ENCODE measurements at places on chromosomes 11 and 22. TPM values are rescaled to one million over a fixed set of nuclear protein-coding genes. Genes with fewer than 3 reads are reported as not detected.
A peak's percentile ranks its signal among the peaks of the same experiment; 100 is the strongest.

Gene MUC5B
- total RNA-seq = 0.07 TPM

DNA sequence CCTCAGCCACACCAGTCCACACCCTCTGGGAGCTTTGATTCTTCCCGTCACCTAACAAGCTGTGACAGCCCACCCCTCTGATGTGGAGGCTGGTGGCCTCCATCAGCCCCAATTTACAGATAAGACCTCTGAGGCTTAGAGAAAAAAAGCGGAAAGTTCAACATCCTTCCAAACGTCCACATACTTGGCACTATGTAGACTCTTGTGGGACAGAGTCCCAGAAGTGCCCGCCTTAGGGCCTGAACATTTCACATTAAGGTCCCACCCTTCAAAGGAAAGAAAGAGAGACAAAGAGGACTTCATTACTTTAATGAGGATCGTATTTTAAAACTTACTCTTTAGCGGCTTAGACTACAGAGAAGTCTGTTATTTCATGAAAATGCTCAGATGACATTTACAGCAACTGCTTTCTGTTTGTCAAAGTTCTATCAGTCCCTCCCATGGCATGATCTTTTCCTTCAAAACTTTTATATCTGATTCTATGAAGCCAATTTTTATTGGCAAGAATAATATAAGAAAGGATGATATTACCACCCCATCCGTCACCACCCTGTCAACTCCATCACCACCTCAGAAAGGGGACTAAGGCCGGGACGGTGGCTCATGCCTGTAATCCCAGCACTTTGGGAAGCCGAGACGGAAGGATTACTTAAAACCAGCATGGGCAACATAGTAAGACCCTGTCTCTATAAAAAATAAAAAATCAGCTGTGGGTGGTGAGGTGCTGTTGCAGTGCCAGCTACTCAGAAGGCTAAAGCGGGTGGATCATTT, 15.7 kb upstream of the SCGB1A1 start:
- H3K27ac ChIP-seq = peak overlapping the region; percentile 51
- peaks cover 39% of the 10 kb centered on the region for H3K4me1 ChIP-seq
- H3K36me3 ChIP-seq = no peaks in the 10 kb centered on the region
- no peak for DNase-seq
- H3K27me3 ChIP-seq = no peaks in the 10 kb centered on the region

DNA sequence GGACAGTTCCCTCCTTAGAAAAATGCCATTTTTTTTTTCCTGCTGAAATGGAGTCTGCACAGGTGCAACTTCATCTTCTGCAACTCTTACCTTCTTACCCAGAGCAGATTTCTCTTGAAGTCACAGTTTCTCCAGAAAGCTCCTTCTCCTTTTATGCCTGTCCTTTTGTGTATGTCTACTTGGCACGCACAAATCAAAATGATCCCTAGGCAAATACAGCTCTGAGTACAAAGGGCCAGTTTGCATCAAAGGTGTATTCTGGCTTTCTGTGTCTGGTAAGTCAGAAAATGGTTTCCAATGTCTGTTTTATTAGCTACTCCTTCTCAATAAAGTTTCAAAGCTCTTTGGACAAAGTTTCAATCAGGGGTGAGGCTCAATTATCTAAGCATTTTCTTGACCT, 2.5 kb downstream of the CLDN25 start:
- H3K27ac ChIP-seq = peak overlapping the region; percentile 72
- no peak overlapping the region for H3K4me3 ChIP-seq
- DNase-seq = no peak
- no peaks in the 10 kb centered on the region for H3K36me3 ChIP-seq
- H3K27me3 ChIP-seq = no peaks in the 10 kb centered on the region

Gene APOL3
- total RNA-seq = 2.7 TPM

DNA sequence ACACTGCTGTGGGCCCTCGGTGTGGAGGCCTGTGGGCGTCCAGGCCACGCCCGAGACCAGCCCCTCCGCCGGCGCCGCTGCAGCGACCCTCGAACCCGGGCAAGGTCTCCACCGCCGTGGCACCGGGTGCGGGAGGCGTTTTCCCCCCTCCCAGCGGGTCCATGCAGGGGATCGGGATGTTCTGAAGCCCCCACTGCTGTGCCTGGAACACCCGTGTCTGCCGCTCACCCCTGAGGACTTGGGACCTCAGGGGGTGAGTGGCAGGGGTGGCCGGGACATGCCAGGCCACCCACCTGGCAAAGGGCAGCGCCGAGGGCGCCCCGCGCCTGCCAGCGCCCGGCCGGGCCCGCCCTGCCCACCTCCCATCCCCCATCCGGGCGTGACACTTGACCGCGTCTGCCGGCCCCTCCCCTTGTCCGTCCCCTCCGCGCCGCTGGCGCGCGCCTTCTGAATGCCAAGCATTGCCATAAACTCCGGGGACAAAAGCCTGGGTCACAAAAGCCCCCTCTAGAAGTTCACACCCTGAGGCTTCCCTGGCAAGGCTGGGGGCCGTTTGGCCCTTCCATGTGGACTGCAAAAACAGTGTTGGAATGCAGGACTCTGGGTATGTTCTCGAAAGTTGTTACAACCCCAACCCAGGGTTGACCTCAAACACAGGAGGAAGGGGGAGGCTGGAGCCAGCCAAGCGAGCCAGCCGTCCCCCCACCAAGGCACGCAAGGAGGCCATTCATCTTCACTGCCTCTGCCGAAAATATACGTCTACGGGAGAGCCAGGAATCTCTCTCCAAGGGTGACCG, 819 bp upstream of the KCNQ1OT1 start:
- no peak overlapping the region for H3K4me3 ChIP-seq
- H3K36me3 ChIP-seq = no peaks in the 10 kb centered on the region
- peak overlapping the region; percentile 97 for H3K27ac ChIP-seq
- H3K4me1 ChIP-seq = peaks cover 31% of the 10 kb centered on the region
- DNase-seq = peak; percentile 72
- no peaks in the 10 kb centered on the region for H3K27me3 ChIP-seq

Gene FXYD6
- total RNA-seq = 19.5 TPM

DNA sequence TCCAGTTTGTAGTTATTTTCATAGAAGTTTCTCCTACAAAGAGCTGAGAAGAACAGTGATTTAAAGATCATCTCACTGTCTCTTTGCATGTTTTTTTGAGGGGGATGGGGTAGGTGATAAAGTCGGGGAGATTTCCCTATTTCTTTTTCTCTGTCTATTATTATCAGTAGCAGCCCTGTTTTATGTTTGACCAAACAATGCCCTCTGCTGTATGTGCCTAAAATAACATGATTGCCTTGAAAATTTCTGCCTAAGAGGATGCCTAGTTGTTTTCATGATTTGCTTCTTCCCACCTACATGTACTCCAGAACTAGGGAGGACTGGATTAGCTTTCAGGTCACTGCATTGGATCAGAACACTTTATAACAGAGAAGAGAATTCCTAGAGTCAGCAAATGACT, 1330.2 kb downstream of the LRRC4C start:
- H3K36me3 ChIP-seq = no peaks in the 10 kb centered on the region
- no peak overlapping the region for H3K27ac ChIP-seq
- peak; percentile 40 for DNase-seq
- H3K27me3 ChIP-seq = no peaks in the 10 kb centered on the region

DNA sequence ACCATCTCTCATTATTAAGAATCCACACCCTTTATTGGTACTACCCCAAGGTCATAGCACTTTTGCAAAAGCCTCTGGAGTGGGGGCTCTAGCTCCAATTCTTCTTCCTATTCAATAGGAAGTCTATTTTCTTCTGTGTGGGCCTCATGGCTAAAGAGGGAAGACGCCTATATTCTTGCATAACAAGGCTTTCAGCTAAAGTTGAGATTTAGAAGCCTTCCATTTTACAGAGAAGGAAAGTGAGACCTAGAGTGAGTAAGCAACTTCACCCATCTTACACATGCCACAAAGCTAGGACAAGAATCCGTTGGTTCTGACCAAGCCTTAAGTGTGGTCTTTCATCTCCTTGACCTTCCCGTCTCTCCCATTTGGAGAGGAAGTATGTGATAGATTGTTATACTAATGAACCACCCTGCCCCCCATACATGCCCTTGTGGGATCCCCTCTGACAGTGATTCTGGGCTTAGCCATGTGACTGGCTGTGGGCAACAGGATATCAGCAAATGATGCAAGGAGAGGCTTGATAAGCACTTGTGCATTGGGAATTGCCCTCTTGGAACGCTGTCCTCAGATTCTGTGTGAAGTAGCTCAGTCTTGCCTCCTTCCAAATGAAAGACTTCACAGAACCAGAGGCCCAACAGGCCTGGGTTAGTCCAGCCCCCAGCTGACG, 12.3 kb downstream of the BACE1 start:
- DNase-seq = no peak
- no peak overlapping the region for H3K4me3 ChIP-seq
- H3K4me1 ChIP-seq = peaks cover 24% of the 10 kb centered on the region
- no peaks in the 10 kb centered on the region for H3K36me3 ChIP-seq
- no peak overlapping the region for H3K27ac ChIP-seq

GRCh38 chr11:32838505-32839274, 9.0 kb downstream of the PRRG4 start:
- no peak overlapping the region for H3K4me3 ChIP-seq
- H3K27me3 ChIP-seq = no peaks in the 10 kb centered on the region
- no peaks in the 10 kb centered on the region for H3K4me1 ChIP-seq
- peak; percentile 13 for DNase-seq

Gene TEX12
- total RNA-seq = 4.4 TPM

- H3K27ac ChIP-seq = no peak overlapping the region
- no peak overlapping the region for H3K4me3 ChIP-seq
- no peaks in the 10 kb centered on the region for H3K27me3 ChIP-seq
- H3K36me3 ChIP-seq = no peaks in the 10 kb centered on the region
Observed at GRCh38 chr11:60887556-60887955, 18.8 kb downstream of the PRPF19 start.

GRCh38 chr11:89487016-89487415, 4.2 kb downstream of the NOX4 start:
- H3K27ac ChIP-seq = no peak overlapping the region
- DNase-seq = no peak
- peaks cover 7% of the 10 kb centered on the region for H3K4me1 ChIP-seq
- H3K36me3 ChIP-seq = no peaks in the 10 kb centered on the region

- no peaks in the 10 kb centered on the region for H3K27me3 ChIP-seq
- H3K27ac ChIP-seq = no peak overlapping the region
- no peak for DNase-seq
- no peaks in the 10 kb centered on the region for H3K36me3 ChIP-seq
- no peak overlapping the region for H3K4me3 ChIP-seq
- no peaks in the 10 kb centered on the region for H3K4me1 ChIP-seq
Observed at GRCh38 chr11:83613767-83614121, 327.6 kb upstream of the CCDC90B start.

DNA sequence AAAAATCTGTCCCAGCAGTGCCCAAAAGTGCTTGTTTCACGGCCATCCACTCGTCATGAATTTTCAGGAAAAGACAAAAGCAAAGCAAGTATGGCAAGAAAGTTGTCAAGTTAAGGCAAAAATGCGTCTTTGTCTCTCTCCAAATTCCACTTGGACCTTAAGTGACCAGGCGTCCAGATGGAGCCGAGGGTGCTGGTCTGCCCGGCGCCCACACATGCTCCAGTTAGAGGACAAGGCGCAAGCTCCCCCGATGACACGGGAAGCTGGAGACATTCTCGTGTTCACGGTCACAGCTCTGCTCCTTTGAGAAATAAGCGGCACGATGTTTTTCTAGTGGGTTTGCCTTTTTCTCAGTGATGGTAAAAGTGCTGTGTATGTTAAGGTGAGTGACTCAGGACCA, 219.0 kb downstream of the BRD1 start:
- H3K27ac ChIP-seq = no peak overlapping the region
- no peaks in the 10 kb centered on the region for H3K4me1 ChIP-seq
- H3K27me3 ChIP-seq = no peaks in the 10 kb centered on the region
- no peak for DNase-seq
- no peaks in the 10 kb centered on the region for H3K36me3 ChIP-seq

Gene DDB1
- total RNA-seq = 215 TPM

DNA sequence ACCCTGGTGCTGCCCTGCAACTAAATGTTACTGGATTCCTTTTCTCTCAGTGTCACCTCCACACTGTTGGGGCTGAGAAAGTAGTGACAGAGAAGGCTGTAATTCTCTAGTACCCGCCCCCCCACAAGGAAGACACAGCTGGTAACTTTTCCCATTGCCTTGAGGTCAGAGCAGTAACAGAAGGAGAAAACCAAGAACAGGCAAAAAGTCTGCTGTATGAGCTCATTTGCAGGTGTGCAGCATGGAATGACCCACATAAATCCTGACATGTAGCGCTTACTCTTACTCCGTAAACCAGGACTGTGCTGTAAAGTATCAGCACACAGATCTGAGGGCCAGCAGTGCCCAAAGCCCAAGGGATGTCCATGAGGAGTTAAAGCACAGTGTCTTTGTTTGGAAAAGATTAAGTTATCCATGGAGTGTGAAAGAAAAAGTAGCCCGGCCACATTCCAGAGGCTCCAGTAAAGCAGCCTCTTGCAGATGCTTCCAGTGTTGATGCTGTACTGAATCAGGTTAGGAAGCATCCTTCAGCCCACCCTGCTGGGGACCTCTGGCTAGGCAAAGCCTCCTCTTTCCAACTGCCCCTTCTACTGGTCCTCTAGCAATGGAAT, 120.7 kb downstream of the PLEKHA7 start:
- H3K27ac ChIP-seq = peak overlapping the region; percentile 54
- H3K27me3 ChIP-seq = no peaks in the 10 kb centered on the region
- no peak overlapping the region for H3K4me3 ChIP-seq

GRCh38 chr11:118136801-118137200, 15.8 kb downstream of the SCN4B start:
- no peaks in the 10 kb centered on the region for H3K36me3 ChIP-seq
- no peak overlapping the region for H3K4me3 ChIP-seq
- H3K27me3 ChIP-seq = peaks cover 16% of the 10 kb centered on the region
- no peak for DNase-seq
- H3K4me1 ChIP-seq = no peaks in the 10 kb centered on the region

DNA sequence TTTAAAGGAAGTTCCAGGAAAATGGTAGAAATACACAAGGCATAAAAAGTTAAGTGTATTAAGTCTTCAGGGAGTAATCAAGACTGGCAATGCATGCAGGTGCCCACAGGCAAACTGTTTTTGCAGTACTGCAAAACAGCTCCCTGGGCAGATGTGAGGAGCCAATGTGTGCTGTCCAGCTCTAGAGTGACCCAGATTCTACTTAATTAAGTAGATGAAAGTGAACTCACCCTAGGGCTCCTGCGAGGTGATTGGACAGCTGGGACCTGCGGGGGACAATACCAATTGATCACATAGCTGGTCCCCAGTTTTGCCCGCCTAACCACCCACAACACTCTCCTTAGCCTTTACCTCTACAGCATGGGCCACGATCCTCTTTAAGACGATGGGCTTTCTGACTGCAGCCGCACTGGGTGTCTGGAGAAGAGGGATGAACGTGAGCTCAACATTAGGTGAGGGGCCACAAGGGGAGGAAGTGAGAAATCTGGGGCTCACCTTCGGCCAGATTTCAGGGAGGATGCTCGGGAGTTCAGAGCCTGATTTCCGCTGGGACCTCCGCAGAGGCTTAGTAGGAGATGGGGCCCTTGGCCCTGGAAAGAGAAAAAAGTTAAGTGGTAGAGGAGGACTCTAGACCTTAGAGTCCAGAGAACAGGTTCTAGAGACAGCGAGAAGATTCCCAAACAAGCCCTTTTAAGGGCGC, 556 bp downstream of the CDCA5 start:
- H3K27me3 ChIP-seq = no peaks in the 10 kb centered on the region
- H3K4me3 ChIP-seq = peak overlapping the region; percentile 54
- no peaks in the 10 kb centered on the region for H3K36me3 ChIP-seq
- H3K4me1 ChIP-seq = peaks cover 9% of the 10 kb centered on the region
- peak overlapping the region; percentile 97 for H3K27ac ChIP-seq
- no peak for DNase-seq
